ENCODE measurements at places on chromosomes 16 and 17.

DNA sequence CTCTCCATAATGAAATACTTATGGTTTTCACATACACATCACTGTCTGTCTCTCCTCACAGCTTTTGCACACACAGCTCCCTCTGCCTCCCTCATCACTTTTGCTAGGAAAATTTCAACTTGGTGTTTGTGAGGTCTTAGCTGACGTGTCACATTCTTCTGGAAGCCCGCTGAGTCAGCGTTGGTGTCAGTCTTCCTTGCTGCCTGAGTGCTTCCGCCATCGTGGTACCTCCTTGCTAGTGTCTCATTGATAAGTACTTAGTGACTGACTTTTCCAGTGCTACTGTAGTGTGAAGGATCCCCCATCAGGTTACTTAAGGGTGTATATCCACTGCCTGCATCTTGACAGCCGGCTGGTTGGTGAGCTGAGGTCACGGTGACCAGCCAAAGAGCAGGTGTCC is 33.5 kb downstream of the CA10 start:
- DNase-seq = no peak

GRCh38 chr17:63361182-63361581 is 84.9 kb downstream of the CYB561 start:
- DNase-seq = no peak

DNA sequence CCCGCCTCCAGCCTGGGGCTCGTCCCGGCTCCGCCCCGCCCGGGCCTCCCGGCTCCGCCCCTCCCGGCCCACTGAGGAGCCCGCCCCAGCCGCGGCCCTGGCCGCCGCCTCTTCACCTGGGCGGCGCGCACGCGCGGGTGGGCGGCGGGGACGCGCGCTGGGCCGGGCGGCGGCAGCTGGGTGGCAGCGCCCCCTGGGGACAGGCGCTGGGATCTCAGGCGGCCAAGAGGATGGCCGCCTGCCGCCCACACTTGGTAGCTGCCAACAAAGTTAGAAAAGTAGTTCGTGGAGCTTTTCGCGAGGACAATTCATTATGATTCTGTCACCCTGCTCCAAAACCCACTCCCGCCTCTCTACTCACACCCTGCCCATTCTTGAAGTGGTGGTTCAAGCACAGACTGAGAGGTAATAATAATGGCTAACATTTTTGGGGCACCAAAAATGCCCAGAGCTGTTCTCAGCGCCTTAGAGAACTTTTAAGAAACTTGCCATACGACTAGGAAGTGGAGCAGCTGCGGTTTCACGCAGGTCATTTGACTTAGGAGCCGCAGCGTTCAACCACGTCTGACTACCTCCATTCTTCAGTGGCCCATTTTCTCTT is 340 bp upstream of the MYO1D start:
- peak; percentile 88 for DNase-seq

GRCh38 chr16:24537474-24538337 is 1.7 kb upstream of the RBBP6 start:
- DNase-seq = no peak

DNA sequence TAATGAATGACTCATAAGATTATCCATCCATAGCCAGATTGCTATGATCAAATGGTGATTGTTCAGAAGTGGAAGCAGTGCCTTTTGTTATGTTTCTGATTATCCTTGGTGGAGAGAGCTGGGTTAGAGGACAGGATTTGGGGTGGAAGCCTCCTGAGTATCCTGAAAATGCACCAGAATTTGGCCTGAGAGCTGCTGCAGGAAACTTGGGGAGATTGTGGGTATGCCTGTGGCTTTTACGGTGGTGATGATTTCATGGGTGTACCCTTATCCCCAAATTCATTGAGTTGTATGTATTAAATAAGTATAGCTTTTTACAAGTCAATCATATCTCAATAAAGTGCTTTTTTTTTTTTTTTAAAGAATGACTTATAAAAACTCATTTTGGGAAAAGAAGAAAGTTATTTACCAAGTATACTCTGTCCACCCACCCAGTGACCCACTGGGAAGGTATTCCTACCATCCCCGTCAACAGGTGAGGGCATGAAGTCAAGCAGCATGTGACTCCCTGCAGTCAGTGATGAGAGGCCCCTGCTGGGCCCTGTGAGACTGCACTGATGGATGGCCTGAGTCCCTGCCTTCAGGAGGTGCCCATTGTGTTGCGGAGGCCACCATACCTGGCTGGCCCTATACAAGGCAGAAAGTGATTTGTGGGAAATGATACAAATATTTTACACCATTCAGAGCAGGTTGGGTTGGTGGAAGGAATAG is 28.4 kb downstream of the NKD1 start:
- DNase-seq = no peak

GRCh38 chr17:74150428-74151025 is 53.0 kb upstream of the RPL38 start:
- DNase-seq = no peak

- no peak for DNase-seq
Measured at GRCh38 chr17:18203308-18203707, 19.7 kb downstream of the ALKBH5 start.

- no peak for DNase-seq
Measured at GRCh38 chr17:56558088-56558487, 35.4 kb upstream of the NOG start.

GRCh38 chr16:15972046-15972868 is 22.8 kb downstream of the ABCC1 start:
- no peak for DNase-seq

GRCh38 chr17:6323626-6324356 is 111.1 kb downstream of the AIPL1 start:
- no peak for DNase-seq

DNA sequence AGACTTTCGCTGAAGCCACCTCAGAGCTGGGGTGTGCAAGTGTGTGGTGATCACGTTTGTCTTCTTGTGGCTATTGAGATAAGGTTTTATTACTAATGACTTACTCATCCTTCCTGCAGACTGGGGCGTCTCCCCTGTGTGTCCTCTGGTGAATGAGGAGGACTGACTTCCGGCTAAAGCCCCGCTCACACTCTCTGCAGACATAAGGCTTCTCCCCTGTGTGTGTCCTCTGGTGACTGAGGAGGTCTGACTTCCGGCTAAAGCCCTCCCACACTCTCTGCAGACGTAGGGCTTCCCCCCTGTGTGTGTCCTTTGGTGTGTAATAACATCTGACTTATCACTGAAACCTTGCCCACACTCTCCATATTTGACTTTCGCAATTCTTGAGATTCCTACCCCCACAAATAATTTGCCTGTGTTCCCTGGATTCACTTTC is 19.4 kb downstream of the PRDM7 start:
- DNase-seq = no peak

DNA sequence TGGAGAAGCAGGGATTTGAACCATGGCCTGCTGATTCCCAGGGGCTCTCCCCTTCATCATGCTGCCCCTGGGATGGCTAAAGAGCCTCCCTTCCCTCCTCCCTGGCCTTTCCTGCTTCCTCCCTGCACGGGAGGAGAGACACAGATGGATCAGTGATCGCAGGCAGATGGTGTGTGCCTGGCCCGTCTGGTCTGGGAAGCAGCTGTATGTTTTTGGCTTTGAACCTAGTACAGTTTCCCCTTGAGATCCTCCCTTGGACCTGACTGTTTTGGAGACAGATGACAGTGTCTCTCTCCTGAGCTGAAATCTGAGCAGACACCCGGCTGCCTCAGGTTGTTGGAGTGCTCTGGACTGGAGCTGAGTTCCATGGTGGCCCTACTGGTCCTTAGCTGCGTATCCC is 29.0 kb upstream of the ATP2C2 start:
- DNase-seq = no peak

DNA sequence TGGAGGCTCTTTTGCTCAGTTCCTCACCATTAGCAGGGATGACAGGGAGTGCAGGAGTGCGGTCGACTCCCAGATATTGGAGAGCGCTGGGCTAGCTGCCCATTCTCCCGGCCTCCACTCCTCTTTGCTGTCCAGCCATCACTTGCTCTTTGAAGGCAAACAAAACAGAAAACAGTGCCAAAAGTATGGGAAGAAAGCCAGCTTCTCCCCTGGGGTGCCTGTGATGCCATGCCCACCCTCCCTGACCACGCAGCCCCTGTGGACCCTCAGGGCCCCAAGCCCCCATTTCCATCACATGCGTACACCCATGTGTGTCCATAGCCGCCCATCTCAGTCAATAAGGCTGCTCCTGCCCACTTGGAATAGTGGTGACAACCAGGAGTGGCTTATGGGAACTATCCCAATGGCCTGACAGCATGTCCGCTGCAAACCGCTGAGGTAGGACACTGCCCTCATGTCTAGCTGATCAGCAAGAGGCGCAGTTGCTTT is 30.0 kb downstream of the MAPT start:
- DNase-seq = no peak

DNA sequence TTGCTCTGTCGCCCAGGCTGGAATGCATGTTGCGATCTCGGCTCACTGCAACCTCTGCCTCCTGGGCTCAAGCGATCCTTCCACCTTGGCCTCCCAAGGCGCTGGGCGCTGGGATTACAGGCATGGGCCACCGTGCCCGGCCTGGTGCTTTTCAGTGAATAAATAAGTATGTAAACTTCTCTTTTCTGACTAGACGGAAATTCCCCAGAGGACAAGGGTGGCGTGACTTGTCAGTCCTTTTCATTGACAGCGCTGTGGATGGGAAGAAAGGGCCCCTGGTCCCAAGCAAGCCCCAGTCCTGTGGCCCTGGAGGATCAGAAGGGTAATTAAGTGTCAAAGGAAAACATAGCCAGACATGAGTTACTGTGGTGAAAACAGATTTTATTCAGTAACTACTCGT is 9.6 kb upstream of the SPN start:
- DNase-seq = no peak

GRCh38 chr17:1847191-1847590 is 17.4 kb downstream of the RPA1 start:
- DNase-seq = no peak

GRCh38 chr17:39793301-39793872 is 55.6 kb downstream of the GRB7 start:
- DNase-seq = no peak

DNA sequence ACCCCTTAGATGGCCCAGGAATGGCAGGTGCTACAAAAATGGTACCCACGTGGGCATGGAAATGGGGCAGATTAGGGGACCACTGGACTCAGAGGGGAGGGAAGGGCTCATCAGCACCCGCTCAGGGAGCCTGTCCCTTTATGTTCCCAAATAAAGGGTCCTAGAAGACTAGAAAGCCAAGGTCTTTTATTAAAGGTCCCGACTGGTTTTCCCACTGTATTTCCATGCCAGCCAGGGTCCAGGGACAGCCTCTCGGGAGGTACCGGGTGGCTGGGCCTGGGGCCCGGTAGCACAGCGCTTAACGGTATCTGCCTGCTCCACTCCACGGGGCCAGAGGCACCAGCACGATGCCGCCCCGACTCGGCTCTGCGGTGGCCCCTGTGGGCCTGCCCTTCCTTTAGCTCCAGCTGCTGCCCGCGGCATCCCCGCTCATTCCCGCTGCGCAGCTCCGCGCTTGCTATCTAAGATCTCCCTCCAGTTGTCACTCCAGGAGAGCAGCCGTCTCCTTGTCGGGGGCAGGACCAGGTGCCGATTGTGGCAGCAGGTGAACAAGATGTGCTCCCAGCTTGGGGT is 1.4 kb downstream of the NT5C start:
- no peak for DNase-seq

- DNase-seq = no peak
Measured at GRCh38 chr16:20803561-20804214, 2.6 kb downstream of the ERI2 start.

DNA sequence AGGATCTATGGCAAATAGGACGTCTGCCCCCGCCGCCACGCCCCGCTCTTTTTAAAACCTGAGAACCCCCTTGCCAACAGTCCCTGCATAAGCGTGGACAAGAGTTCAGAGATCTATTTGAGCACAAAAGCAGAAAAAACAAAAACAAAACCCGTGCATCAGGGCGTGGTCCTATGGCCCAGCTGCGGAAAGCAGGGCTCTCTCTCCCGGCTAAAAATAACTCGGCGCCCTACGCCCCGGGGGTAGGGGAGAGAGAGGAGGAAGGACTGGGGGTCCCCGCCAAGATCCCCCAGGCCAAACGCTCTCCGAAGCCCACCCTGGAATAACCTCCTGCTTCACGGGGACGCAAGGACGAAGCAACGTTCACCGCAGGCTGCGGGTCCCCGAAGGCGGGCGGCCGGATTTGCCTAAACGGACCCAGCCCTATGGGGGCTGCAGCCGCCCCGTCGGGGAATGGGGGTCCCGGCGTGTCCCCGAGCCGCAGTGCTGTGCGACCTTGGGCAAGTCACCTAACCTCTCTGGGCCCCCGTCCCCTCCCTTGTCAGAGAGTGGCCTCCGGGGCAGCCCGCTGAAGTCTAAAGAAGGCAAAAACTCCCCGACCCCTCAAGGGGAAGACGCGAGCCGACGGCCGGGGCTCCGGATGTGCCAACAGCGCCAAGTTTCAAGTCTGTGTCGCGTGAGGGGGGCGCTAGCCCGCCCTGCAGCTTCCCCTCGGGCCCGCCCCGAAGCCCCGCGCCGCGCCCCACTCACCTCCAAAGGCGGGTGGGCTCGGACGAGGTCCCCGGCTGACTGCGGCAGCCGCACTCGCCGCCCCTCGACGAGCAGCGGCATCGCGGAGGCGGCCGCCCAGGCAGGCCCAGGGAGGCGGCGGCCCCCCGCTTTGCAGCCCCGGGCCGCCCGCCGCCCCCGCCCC is 477 bp downstream of the NTAN1 start:
- peak; percentile 64 for DNase-seq

- DNase-seq = no peak
Measured at GRCh38 chr17:43577664-43578403, 31.7 kb upstream of the ETV4 start.

DNA sequence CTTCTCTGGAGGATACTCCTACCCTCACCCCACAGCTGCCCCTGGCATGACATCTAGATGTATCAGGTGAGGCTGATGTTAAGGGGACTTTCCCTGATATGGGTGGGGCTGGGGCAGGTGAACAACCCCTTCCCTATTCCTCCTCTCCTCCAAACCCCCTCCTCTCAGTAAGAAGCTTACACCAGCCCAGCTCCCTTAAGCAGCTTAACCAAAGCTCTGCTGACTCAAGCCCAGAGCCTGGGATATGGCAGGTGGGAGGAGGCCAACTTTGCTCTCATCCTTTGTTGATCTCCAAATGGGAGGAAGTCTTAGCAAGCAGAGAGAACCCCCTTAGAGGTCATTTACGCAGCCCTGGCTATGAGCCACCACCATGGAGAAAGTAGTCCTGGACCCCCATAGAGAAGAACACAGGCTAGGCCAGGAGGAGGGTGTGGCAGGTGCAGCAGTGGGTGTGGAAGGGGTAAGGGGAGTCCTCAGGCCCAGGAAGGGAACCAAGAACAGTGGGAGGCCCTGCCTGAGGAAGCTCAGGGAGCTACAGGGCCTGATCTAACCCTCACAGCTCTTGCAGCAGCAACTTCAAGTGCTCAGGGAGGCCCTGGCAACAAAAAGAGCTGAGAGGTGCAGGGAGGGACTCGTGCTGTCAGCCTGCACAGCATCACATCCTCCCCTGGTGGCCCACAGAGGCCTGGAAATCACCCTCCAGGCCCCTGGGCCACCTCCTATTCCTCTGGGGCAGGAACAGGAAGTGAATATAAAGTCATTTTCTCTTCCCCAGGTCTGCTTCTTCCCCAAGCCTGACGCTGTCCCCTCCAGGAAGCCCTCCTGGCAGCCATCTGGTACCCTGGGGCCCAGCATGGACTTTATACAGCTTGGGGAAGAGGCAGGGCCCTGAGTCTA is 2.9 kb downstream of the UNC119 start:
- DNase-seq = peak; percentile 61

GRCh38 chr17:78842881-78843565 is 2.4 kb upstream of the USP36 start:
- peak; percentile 59 for DNase-seq

GRCh38 chr17:39861235-39861634 is 2.9 kb downstream of the IKZF3 start:
- no peak for DNase-seq

Measured in GM19239 (cell line).